ENCODE measurements at places on chromosomes 13 and 19.

GRCh38 chr19:49116544-49116943, 2.4 kb downstream of the LIN7B start:
- DNase-seq = no peak

DNA sequence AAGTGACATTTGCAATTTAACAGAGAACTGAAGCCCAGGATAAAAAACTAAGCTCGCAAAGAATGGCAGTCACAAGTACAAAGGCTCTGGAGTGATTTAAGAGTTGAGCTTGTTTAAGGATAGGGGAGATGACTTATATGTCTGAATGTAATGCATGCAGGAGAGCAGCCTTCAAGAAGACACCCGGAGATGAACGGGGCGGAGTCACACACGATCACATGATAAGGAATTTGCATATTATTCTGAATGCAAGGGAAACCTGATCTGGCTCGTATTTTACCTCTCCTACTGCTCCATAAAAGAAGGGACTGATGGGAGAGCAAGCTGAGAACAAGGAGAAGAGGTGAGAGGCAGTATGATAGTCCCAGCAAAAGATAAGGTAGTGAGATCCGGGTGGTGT, 12.9 kb downstream of the TBC1D4 start:
- DNase-seq = no peak

DNA sequence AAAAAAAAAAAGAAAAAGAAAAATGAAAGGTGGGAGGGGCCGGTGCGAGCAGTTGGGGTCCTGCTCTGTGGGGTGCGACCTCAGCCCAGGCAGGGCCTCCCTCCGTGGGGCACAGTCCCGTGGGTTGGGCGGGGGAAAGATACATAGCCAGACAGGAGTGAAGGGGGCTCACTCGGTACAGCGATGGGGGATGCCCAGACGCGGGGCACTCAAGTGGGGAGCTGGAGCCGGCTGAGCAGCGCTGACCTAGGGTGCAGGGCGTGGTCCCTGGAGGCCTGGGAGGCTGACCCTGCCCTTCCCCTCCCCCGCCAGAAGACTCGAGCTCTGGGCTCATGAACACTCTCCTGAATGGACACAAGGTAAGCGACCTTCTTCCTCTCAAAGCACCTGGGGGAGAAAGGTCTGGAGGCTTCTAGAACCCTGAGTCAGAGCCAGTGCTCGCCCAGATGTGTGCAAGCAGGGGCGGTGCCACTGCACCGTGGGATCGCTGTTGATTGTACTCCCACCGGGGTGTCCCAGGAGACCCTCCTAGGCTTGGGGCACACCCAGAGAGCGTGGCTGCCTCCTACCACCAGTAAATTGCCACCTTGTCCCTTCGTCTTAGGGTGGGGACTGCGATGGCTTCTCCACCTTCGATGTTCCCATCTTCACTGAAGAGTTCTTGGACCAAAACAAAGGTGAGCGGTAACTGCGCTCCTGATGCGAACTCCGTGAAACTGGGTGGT, 3.4 kb downstream of the HMG20B start:
- DNase-seq = no peak

GRCh38 chr19:35696835-35697234, 7.5 kb upstream of the ZBTB32 start:
- no peak for DNase-seq

GRCh38 chr13:28532388-28533124, 37.6 kb upstream of the FLT1 start:
- DNase-seq = no peak

DNA sequence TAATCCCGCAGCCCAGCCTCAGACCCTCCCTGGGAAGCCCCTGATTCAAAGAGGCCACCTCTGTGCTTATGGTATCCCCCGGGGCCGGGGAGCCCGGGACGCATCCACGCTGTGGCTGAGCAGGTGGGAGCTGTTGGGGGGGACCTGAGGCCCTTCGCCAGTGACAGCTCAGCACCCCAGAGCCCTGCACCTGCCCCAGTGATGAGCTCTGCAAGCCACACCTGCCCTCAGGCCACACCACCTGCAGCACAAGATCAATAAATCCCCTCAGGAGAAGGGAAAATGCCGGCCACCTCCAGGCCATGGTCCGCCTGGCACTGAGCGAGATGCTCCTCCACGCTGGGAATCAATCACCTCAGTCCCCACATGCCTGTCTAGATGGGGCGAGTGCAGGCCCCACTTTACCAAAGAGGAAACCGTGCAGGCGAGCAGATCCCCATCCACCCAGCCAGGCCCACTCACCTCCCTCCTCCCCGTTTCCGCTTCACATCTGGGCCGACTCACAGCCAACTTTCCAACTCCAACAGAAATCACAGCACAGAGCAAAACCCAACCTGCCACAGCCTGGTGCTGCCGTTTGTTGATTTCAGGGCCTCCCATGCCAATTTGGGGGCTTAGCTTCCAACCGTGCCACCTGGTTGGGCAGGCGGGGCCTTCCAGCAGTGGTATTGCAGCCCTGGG, 12.8 kb downstream of the MOB3A start:
- peak; percentile 83 for DNase-seq

DNA sequence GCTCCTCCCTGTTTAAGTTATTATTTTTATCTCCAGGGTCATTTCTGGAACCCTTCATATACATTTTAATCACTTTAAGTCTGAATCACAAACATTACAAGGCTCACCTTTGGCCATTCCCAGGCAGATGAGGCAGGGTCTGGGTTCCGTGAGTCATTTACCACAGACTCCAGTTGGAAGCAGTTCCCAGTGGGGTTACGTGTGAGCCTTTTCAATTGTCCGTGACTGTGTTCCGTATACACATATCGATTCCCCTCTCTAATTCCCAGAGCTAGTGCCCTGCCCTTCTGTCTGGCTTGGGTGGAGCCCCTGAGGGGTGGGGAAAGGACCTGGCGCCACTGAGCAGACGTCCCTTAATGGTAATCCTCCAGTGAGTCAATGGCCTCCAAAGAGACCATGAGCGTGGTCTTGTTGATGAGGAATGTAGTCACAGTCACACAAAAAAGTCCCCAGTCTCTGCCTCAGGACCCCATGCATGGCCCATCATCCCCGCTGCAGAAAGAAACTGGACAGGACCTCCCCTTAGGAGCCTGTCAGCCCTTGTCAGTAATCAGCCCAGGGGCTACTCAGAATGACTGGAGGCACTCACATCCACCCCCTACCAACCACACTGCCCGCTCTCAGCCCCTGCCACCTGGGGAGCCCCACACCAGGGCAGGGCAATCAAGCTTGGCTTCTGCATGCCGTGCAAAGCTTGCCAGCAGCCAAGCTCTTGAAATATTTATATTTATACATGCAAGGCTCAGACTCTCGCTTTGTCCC, 144.4 kb downstream of the ZIC5 start:
- no peak for DNase-seq

DNA sequence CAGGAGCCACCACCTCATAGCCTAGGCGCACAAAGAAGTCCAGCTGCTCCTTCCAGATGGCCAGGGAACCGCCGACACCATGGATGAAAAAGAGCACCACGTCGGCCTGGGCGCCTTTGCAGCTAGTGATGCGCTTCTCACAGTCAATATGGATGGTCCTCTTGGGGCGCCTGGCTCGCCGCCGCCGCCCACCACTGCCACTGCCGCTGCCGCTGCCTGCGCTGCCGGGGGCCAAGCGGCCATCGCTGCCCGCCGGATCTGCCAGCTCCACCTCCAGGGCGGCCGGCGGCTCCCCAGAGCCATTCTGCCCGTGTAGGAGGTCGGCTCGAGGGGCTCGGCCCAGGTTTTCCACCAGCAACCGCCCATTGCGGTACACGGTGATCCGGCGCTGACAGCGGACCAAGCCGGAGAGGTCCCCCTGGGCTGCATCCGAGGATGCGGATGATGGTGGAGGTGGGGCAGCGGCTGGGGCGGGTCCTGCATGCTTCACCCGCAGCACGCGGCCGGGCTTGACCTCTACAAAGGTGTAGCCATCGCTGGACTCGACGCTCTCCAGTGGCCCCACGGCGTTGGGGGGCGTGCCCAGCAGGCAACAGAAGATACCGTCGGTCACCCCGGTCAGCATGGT, 2.1 kb downstream of the ABHD8 start:
- DNase-seq = no peak

- DNase-seq = no peak
Observed at GRCh38 chr13:36438594-36439483, 6.5 kb downstream of the CCNA1 start.

- DNase-seq = no peak
Observed at GRCh38 chr13:110499621-110500281, 61.8 kb downstream of the RAB20 start.

GRCh38 chr13:43388282-43389034, 365.1 kb downstream of the DNAJC15 start:
- DNase-seq = peak; percentile 41

DNA sequence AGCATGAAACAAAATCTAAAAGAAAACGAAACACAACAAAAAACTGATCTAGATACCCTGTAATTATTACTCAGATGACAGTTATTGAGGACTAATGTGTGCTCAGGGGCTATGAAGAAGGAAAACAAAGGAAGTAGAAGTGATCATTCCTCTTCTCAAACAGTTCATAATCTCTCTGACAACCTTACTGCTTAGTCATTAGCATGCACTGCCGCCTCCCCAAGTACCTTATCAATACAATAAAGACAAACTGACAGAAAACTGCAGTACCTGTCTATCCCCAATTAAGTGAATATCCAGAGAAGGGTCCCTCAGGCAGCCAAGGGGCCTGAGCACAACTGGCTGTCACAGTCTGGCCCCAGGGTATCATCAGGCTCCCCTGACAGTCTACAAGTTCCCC, 22.0 kb upstream of the POU4F1 start:
- DNase-seq = no peak

DNA sequence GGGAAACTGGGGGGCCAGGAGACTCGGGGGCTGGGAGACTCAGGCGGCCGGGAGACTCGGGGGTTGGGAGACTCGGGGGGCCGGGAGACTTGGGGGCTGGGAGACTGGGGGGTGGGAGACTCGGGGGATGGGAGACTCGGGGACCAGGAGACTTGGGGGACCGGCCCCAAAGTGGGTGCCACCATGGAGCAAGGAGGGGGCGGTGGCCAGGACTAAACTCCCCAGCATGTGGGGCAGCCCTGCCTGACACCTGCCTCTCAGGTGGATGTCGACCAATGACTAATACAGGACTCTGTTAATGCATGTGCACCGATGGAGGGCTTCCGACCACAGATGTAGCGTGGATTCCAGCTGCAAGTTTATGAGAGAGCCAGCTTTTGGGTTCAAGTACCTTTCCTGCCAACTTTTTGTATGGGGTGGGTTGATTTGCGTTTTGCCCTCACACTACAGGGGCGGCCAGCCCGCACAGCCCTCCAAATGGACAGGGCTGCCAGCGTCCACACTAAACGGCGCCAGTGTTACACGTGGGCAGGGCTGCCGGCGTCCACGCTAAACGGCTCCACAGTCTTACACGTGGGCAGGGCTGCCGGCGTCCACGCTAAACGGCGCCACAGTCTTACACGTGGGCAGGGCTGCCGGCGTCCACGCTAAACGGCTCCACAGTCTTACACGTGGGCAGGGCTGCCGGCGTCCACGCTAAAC, 62.2 kb downstream of the RASA3 start:
- DNase-seq = peak; percentile 67

- DNase-seq = no peak
Observed at GRCh38 chr13:102033857-102034331, 368.0 kb downstream of the FGF14 start.

- DNase-seq = peak; percentile 80
Observed at GRCh38 chr19:2810141-2811091, 9.3 kb upstream of the ZNF554 start.

GRCh38 chr19:53552001-53552721, 14.2 kb downstream of the ZNF331 start:
- DNase-seq = no peak

GRCh38 chr13:112057736-112058518, 9.0 kb upstream of the SOX1 start:
- DNase-seq = no peak

GRCh38 chr13:112877976-112878955, 90.7 kb upstream of the MCF2L start:
- peak; percentile 26 for DNase-seq

DNA sequence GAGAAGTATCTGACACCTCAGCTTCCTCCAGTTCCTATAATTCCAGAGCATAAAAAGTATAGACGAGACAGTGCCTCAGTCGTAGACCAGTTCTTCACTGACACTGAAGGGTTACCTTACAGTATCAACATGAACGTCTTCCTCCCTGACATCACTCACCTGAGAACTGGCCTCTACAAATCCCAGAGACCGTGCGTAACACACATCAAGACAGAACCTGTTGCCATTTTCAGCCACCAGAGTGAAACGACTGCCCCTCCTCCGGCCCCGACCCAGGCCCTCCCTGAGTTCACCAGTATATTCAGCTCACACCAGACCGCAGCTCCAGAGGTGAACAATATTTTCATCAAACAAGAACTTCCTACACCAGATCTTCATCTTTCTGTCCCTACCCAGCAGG, 3.1 kb downstream of the KLF5 start:
- no peak for DNase-seq

- DNase-seq = peak; percentile 93
Observed at GRCh38 chr19:4380254-4380727, 20.1 kb downstream of the SH3GL1 start.

DNA sequence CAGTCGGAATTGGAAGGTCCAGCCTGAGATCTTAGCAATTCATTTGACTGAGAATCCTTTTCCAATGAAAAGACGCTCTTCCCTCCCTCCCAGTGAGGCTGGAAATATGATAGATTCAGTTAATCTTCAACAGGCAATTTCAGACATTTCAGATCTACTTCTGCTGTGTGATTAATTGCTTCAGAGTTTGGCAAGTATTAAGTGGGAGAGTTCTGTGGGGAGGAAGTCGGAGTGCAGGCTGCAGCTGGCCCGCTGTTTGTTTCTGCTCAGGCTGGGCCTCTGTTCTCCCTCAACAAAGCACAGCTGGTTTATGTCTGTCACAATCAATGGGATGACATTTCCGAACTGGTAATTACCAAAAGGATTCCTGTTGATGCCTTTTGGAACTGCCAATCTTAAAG, 178.2 kb downstream of the NDFIP2 start:
- no peak for DNase-seq

DNA sequence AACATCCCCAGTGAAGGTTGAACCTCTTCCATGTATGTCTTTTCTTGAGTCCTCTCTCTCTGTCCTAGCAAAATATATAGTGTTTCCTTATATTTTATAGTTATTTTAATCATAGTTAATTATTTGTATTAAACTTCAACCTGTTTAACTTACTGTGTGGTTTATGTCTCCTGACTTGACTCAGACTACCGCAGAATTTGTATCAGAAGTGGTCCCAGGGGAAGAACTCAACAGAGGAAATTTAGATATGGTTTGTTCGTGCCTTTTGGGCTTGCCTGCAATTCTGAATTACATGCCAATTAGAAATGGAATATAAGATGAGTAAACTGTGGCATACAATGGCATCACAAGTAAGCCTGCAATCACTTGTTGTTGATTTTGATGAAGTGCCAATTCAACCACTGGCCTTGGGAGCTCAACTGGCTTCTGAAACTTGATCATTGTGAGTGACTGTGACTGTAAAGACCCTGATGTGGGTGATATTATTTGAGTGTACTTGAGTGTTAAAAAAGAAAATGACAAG, 1459.5 kb upstream of the PCDH20 start:
- DNase-seq = no peak

- DNase-seq = no peak
Observed at GRCh38 chr13:100828226-100828625, 153.6 kb upstream of the TMTC4 start.

- DNase-seq = no peak
Observed at GRCh38 chr13:51266642-51267041, 44.4 kb downstream of the FAM124A start.

Measured in left lung (tissue), 14 donors.